Activated CD8-positive, alpha-beta memory T cell treated with anti-CD3 and anti-CD28 coated beads for 1 hour (primary cell): ENCODE measurements at places on chromosomes 13 and 19.
A peak's percentile ranks its signal among the peaks of the same experiment; 100 is the strongest.

DNA sequence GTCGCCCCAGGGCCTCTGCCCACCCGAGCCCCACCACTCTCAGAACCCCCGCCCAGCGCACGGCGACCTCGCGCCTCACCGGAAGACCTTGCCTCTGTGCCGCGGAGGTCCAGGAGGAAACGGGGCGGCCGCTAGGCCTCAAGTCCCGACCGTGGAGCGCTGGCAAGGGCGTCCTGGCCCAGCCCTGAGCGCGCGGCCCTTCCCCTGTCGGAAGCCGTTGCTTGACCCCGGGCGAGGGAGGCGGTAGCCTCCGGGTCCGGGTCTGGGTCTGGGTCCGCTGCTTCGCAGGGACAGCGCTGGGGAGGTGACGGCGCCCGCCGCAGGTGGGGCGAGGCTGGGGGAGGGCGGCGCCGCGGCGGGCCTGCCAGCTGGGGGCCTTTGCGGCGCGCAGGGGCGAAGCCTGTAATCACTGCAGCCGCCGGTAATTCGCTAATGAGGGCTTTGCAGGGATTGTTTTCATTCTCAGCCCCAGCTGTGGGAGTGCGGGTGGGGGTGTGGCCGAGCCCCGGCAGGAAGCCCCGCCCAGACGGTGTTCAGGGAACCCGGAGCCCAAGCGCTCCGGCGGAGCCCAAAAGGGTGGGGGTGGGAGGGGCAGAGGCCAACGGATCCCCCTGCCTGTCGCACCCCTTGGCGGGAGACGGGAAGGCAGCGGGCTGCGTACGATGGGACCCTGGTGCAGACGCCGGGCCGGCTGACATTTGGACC is 8.6 kb downstream of the C19orf25 start:
- DNase-seq: no peak

GRCh38 chr13:110268061-110268460 is 38.9 kb downstream of the COL4A1 start:
- DNase-seq: no peak

DNA sequence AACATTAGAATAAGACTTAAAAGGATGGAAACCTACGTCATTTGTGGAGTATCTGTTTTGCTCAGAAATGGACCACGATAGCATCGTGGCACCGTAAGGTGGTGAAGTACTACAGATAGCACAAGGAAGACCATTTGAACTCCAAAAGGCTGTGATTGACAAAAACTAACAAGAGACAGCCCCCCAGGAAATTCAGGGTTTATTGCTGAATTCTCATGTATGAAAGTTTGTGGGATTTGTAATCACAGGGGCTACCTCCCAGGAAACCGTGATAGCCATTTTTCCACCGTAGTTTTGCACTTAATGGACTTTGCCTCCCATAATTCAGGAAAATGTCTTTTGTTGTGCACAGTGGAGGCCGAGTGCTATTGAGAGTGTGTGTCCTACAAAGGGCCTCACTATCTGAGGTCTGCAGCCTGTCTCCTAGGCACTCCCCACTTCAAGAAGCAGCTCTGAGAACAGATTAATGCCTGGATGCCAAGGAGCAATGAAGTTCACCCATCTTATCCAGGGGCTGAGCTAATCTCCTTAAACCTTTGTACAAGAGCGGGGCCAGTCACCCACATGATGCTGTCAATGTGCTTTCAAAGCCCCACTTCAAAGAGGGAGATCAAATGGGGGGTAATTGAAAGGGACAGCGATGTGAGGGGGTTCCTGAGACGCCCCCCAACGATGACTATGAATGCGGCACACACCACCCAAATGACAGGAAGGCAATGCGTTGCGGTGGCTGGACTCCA is 182.6 kb downstream of the COL4A1 start:
- DNase-seq: no peak

DNA sequence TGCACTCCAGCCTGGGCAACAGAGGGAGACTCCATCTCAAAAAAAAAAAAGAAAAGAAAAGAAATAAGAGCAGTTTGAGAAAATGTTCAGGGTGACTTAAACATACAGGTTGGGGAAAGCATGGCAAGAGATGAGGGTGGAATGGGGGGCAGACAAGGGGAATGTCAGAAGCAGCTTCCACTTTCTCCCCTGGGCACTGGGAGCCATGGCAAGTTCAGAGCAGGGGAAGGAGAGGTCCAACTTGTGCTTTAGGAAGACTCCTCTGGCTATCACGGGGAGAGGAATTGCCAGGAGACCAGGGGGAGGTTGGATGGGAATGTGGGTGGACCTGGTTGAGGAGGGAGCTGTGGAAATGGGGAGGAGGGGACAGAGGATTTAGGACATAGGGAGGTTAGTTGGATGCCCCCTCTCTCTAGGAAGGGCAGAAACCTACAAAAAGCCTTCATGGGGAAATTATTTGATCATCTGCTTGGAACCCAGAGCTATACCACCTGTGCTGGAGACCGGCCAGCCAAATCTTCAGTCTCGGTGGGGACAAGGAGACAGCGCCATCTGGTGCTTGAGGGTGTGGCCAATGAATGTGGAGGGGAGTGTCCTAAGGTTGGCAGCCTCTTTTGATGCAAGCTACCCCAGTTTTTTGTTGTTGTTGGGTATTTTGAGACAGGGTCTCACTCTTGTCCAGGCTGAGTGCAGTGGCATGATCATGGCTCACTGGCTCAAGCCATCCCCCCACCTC is 7.3 kb upstream of the STRN4 start:
- DNase-seq: peak; percentile 42

DNA sequence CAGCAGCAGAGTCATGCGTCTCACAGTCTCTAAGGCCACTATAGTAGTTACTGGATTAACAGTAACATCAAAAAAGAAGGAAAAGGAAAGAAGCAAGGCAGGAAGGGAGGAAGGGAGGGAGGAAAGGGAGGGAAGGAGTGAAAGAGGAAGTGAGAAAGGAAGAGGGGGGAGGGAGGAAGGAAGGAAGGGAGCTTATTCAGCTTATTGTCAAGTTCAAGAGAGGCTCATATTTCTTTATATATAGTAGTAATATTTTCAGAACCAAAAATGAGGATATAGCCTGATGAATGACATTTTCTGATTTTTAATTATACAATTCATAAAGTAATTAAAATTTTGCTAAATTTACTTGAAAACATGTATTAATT is 17.7 kb upstream of the RUBCNL start:
- no peak for DNase-seq
